BJ (cell line): ENCODE measurements at places on chromosomes 11 and 22.

DNA sequence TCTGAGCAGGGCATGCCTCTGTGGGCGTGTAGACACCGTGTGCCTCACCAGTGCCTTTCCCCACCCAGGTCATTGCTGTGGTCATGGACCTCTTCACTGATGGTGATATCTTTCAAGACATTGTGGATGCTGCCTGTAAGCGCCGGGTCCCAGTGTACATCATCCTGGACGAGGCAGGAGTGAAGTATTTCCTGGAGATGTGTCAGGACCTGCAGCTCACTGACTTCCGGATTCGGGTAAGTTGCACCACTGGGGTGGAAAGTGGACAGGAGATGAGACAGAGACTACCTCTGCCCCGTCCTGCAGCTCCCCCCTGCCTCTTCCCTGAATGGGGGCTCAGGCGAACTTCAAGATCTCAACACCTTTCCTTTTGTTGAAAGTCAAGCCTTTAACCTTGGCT lies 24.3 kb downstream of the FAM83F start:
- DNase-seq: no peak

DNA sequence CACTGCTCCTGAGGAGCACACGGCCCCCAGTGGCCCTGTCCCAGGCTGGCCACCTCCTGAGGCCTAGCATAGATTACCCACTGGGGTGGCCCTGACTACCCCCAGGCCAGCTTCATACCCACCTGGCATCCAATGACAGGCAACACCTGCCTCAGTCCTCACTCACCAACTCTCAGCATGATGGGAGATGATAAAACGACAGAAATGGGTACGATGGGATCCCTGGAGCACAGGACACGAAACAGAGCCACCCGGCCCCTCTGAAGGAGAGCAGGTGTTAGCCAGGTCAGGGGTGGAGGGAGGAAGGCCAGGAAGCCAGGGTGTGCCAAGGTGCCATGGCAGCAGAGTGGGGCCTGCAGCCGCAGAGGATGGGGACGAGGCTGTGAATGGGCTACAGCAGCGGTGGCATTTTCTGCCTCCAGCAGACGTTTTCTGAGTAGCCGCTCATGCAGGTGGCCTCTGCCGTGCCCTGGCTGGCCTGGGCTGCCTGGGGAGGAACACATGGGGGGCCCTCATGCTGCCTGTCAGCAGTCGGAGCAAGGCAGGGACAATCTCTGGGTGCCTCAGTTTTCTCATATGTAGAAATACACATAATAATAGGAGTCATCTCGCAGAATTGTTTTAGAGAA lies 50.2 kb upstream of the FGF3 start:
- DNase-seq: no peak

GRCh38 chr22:32448980-32449379 lies 15.3 kb downstream of the BPIFC start:
- DNase-seq: no peak

GRCh38 chr11:778976-779954 lies 2.0 kb upstream of the GATD1 start:
- DNase-seq: no peak

DNA sequence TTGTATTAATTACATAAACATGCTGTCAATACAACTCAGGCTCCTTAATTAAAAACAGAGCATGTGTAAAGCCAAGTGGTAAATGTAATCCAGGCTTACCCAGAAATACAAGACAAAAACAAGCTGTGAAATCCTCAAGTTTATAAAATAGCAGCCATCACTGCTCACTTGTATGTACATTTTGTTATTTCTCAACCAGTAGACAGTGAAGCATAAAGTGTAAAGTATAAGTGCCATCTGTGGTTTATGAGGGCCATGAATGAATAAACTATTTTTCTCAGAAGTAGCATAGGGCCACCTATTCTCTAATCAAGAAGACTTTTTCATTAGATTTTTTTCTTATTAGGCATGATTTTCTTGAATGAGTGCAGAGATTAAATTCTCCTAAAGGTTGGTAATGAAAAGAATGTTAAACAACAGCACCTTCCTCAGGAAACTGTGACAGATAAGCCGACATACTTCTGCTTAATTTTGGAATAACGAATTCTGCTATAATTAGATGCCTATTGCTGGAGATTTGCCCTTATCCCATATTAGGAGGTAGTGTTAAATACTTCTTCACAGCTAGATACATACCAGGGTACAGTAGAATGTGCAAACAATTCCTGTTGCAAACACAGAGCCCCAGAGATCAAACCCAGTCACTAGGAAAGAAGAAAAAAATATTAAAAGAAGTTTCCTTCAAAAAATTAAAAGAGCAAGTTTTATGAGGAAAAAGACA lies 13.0 kb downstream of the SLC5A12 start:
- no peak for DNase-seq

- DNase-seq: no peak
Observed at GRCh38 chr22:44271732-44272400, 40.9 kb downstream of the SHISAL1 start.

GRCh38 chr11:112902361-112903011 lies 58.7 kb upstream of the NCAM1 start:
- DNase-seq: no peak

GRCh38 chr22:18067548-18068341 lies 10.0 kb upstream of the PEX26 start:
- DNase-seq: no peak

DNA sequence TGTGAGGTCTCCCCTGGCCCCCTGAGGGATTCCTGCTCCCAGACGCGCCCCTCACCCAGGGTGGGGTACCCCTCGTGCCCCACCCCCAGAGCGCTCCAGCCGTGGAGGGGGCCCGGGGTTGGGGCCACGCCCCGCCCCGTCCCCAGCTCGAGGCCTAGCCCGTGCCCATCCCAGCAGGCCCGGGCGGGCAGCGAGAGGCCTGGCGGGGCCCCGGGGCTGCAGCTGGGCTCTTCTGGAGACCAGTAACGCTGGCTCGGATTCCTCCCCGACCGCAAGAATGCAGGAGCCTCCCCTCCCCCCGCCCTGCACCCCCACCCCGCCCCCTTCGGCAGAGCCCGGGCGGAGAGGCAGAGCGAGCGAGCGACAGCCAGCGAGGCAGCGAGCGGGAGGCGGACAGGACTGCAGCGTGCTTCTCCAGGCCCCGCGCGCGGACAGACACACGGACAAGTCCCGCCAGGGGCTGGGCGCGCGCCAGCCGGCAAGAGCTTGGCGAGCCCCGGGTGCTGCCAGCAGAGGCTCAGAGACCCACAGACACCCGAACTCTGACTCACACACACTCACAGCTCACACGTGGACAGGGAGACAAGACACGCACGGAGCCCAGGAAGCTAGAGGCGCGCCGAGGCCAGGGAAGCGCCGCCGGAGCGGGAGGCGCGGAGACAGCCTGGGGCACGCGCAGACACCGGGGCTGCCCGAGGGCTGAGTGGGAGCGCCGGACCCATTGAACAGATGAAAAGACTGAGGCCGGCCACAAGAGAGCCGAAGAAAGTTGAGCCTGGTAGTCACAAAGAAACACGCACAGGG lies 15.2 kb downstream of the BCL9L start:
- DNase-seq: peak; percentile 68

GRCh38 chr11:103536335-103536722 lies 427.1 kb downstream of the DYNC2H1 start:
- DNase-seq: no peak

DNA sequence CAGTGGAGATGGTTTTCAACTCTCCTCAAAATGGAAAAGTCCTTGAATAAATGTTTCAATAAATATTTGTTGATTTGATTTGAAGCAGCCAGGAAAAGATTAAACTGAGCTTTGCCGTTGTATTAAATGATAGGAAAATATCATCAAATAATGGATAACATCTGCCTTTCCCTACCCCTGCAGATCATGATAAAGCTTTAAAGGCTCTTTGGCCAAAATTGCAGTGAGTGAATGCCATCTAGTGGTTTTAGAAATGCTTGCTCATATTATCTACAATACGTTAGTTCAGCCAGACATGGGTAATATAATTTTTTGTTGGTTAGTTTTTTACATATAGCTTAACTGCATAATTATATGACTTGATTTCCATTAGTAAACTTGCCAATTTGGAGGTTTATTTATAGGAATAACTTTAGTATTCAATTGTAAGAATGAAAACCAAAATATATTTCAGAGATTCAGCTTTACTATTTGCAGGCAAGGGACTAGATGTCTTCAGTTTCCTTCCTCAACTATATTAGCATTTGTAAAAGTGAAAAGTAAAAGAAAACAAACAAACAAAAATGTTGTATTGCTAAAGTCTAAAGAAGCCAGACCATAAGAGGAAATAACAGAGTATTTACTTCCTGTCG lies 159.2 kb downstream of the MSANTD4 start:
- no peak for DNase-seq

- DNase-seq: no peak
Observed at GRCh38 chr11:90176069-90176468, 41.6 kb downstream of the NAALAD2 start.

DNA sequence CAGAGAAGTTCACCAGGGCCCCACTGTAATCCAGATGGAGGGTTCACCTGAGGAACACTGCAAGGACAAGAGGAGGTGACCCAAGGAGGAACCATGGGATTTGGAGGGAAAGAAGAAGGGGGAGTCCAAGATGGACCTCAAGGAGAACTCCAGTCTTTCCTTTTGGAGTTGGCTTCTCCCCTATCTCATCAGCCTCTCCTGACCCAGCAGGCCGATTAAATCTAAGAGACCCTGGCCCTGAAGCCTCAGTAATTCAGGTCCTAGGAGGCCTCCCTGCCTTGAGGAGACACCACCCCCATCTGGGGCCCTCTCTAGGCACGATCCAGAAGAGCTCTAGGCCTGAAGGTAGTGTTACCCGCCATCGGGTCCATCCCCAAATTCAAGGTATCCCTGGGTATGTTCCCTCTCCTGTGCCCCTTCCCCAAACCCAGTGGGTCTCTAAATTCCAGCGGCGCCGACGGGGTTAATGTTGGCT lies 15.1 kb upstream of the DGKZ start:
- DNase-seq: no peak

DNA sequence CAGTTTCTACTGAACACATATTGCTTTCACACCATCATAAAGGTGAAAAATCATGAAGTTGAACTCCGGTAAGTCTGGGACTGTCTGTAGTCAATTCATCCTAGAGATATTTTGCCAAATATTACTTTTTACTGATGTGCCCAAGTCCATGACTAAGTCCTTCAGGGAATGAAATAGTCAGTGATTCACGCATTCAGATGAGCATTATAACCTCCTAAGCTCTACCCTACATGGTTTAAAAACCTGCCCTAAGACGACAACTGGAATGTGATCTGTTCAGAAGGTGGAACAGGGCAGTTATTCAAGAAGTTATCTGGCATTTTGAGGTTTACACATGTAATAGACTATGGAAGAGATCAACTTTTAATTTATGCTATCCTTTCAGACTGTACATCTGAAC lies 125.6 kb downstream of the TRPC6 start:
- DNase-seq: no peak

GRCh38 chr11:61747192-61747966 lies 5.1 kb upstream of the MYRF start:
- no peak for DNase-seq

GRCh38 chr11:74948546-74948897 lies 369 bp downstream of the XRRA1 start:
- no peak for DNase-seq

GRCh38 chr22:45229181-45229580 lies 11.5 kb downstream of the KIAA0930 start:
- DNase-seq: no peak

GRCh38 chr11:304915-305843 lies 2.4 kb upstream of the IFITM2 start:
- no peak for DNase-seq

DNA sequence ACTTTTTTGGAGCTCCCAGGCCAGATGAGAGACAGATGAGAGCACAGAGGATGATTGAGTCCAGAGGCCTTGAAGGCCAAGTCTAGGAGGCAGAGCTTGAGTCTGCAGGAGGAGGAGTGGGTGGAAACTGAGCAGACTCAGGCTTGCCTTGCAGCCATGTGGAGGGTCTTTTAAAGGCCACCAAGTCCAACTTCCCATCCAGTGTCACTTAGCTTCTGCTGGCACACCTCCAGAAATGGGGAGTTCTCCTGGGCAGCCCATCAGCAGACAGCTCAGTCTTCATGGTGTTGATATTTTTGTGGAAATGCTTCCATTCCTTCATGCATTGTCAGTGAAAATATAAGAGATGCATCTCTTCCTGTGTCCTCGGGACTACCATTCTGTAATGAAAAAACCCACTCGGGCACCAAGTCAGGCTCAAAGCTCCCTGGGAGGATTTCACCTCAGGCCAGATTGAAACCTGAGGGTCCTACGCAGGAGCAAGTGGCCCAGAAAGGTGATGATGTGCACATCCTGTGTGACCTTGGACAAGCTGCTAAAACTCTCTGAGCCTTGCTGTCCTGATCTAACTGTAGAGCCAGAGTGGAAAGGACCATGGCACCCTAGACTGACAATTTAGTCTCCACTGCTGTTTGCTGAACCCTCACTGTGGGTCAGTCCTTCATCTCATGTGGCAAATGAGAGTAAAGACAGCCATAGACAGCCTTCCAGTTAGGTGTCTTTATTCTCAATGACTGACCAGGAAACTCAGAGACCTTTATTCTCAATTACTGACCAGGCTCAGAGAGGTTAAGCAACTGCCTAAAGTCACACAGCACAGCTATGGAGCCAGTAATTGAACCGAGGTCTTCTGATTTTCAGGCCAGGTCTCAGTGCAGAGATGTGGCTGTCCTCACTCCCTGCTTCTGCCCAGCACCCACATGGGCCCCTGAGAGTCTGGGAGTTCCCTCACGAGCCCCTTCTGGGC lies 2.9 kb upstream of the LRRC32 start:
- no peak for DNase-seq
